Activated naive CD8-positive, alpha-beta T cell treated with anti-CD3 and anti-CD28 coated beads, Interleukin-2, amount 50 U/mL, for 16 hours (primary cell): ENCODE measurements at places on chromosomes 11 and 22.

DNA sequence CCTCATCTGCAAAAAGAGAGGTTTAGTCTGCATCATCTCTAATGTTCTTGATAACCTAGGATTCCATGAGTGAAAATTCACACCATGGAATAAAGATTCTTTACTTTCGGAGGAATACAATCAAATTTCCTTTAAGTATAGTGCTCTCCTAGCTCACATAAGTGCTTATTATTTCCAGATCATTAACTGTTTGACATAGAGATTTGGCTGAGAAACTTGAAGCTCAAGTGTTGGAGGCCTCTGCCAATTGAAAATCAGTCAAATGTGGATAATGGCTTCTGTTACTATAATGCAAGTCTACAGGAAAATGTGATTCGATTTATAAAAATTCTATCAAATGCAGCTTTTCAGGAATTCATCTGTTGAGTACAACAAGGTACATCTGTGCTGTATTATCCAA is 144.6 kb downstream of the KIF18A start:
- DNase-seq = no peak

GRCh38 chr11:12224537-12224893 is 114.1 kb downstream of the MICAL2 start:
- DNase-seq = peak; percentile 52

- no peak for DNase-seq
Measured at GRCh38 chr11:65434057-65434666, 11.6 kb downstream of the NEAT1 start.

DNA sequence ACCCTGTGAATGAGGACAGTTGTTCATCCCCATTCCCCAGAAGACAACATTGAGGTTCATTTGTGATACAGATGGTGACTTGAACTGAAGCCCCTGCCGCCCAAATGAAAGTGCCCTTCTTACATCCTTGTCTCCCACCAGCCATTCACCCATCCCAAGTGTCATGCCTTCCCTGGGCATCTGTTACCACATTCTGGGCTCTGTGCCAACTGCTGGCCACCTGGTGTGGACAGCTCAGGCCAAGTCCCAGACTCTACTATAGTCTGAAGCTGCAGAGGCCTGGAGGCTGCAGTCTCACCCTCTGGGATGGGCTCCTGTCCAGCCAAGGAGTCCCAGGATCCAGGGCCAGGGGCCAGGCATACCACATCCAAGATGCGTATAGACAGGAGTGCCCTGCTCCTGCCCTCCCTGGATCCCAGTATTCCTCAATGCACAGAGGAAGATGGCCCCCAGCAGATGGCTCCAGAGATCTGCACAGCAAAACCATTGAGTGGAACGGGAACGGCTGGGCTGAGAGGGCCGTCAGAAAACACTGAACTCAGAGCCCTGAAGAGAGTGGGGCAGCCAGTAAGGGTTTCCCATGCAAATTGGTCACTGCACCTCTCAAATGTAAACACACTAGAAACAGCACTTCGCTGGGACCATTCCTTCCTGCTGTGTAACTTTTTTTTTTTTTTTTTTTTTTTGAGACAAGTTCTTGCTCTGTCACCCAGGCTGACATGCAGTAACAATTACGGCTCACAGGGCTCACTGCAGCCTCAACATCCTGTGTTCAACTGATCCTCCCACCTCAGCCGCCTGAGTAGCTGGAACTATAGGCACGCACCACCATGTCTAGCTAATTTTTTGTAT is 22.8 kb downstream of the ARRB1 start:
- DNase-seq = no peak

DNA sequence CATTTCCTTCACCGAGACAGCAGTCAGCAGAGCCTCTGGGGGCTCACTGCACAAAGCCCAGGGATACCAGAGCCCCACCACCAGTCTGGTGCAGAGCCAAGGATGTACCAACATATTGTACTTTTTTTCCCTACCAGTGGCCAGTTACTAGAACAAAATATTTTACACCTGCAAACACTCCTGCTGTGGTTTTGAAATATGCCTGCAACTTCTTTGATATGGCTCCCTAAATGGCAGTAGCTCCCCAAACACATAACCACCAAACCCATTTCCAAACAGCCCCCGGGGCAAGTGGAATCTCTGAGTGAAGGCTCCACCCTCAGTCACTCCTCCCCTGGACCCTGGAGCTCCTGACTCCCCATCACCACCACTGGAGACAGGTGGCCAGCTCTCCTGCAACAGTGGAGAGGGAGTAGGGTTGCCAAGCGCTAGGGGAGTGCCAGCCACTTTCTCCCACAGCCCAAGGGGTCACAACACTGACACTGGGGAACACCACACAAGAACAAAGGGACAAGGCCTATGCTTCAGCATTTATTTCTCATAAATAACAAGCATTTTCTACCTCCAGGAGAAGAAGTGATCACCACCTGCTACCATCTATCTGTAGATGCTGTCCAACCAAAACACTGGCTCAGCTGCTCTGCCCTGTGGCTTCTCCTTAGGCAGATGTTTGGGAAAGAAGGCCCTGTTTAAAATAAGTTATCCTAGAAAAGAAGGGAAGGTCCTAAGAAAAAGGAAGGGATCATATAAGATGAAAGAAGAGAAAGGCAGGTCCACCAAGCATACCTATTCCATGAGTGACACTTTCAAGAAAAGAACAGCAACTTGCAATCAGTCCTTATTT is 15.1 kb downstream of the DGCR2 start:
- no peak for DNase-seq

GRCh38 chr22:47444746-47445065 is 682.3 kb downstream of the TBC1D22A start:
- DNase-seq = no peak
